Stimulated activated naive CD4-positive, alpha-beta T cell (primary cell): ENCODE measurements at places on chromosomes 3 and 15.

GRCh38 chr3:122299215-122299614 is 25.8 kb upstream of the CSTA start:
- no peak for DNase-seq

- no peak for DNase-seq
These were observed 944 bp downstream of the SLITRK3 start for GRCh38 chr3:165195241-165195639.

DNA sequence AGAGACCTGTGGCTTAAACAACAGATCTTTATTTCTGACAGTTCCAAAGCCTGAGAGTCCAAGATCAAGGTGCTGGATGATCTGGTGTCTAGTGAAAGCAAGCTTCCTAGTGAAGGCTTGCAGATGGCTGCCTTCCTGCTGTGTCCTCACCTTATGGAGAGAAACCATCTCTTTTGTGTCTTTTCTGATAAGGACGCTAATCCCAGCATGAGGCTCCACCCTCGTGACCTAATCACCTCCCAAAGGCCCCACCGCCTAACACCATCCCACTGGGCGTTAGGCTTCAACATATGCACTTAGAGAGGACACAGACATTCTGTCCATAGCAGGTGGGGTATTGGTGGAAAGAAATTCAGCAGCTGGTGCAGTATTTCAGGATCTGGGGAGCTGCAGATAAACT is 19.8 kb upstream of the LYSMD4 start:
- DNase-seq: no peak

DNA sequence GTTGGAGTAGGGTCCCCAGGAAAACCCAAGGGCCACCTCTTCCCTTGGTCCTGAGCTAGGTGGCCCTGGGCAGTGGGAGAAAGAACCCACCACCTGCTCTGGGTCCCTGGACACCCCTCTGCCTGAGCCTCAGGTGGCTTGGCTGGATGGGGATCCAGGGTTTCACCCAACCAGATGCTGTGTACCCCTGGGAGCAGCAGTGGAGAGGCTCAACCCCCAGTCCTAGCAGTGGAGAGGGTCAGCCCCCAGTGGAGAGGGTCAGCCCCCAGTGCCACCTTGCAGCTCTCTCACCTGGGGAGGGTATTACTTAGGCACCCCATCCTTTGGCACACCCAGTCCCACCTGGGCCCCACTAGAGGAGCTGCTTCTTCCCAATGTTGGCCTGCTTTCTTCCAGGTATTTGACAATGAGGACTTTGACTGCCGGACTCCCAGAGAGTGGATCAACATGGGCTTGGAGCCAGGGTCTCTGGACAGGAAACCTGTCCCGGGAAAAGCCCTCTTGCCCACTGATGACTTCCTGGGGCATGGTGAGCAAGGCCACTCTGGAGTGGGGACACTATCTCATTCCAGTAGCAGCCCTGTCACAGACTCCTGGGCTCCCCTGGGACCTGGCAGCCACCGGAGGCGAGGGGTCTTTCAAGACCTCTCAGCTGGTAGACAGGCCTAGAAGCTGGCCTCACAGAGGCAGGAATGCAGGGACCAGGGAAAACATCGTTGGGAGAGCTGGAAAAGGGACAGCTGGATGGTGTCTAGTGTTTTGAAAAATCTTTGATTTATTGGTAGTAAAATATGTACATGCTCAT is 11.6 kb downstream of the DNAH1 start:
- no peak for DNase-seq

DNA sequence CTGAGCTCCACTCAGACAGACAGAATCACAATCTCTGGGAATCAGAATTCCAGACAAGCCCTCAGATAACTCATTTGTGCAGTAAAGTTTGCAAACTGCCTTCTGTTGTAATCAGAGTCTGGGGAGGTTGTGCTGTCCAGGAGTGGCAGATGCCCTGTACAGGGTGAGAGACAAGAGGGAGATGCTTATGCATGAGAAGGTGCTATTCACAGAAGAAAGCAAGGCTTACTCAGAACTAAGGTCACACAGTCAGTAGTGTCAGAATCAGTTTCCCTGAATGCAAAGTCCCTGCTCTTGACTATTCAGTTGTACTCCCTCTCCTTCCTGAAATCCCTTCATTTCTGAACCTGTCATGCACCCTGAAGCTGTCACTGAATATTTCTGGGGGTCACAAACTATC is 43.7 kb downstream of the SRPRB start:
- no peak for DNase-seq

GRCh38 chr3:30672959-30673358 is 66.6 kb downstream of the TGFBR2 start:
- no peak for DNase-seq

DNA sequence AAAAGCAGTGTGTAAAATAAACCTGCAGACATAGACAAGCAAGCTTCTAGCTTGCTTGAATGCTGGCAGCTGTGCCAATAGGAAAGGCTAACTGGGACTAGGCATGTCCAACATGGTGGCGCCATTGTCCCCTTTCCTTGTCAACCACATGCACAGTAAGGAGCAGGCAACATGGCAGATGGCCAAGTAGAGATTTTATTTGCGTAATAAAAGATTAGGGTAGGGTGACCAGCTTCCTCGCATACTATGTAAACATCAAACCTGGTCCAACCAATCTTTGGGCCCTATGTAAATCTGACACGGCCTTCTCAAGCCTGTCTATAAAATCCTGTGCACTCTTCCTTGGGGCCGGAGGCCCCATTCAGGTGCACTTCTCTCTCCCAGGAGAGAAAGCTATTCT is 575.4 kb upstream of the GOLIM4 start:
- DNase-seq: no peak

GRCh38 chr3:138938056-138938876 is 8.7 kb downstream of the FOXL2 start:
- DNase-seq: no peak

DNA sequence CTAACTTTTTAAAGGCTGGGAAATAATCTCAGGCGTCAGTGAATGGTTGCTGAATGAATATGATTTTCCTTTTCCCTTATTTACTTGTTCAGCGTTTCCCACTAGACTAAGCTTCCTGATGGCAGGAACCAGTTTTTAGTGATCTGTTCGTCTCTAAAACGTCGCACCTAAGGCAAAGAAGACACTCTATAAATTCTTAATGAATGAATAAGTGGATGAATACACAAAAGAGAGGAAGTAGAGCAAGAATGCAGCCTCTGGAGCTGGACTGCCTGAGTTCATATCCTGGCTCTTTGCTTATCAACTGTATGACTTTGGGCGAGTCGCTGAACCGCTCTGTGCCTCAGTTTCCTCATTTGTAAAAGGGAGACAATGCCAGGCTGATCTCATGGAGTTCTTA is 38.7 kb downstream of the WNT7A start:
- DNase-seq: no peak

DNA sequence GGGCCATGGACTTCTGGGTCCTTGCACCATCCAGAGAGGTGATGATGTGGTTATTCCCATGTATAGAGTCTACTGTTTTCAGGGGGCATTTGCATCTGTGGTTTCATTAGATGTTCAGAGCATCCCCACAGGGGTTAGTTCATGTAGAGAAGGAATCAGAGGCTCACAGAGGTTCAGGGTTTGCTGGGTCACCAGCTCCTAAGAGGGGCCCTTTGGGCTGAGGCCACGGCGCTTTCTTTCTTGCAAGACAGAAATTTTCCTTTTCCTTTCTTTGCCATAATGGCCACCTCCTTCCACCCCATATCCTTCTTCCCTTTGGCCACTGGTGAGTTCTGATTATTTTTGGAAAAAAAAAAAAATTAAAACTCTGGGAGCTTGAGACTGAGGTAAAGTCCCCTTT is 62.3 kb downstream of the APBA2 start:
- DNase-seq: no peak

- no peak for DNase-seq
These were observed 1.3 kb downstream of the ISL2 start for GRCh38 chr15:76337696-76338485.

DNA sequence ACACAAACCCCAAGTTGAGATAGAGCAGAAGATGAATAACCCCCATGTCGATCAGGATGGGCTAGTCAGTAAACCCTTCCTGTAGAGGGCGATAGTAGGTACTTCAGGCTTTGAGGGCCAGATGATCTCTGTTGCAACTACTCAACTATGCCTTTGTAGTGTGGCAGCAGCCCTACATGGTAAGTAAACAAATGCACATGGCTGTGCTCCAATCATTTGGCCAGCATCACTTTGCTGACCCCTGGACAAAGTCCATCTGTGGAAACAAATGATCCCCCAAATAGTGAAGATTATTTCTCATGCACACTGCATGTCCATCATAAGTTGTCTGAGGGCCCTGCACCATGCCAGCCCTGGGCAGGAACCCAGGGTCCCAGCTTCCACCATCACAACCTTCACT is 402.2 kb upstream of the PROK2 start:
- no peak for DNase-seq

- DNase-seq: no peak
These were observed 21.4 kb downstream of the NOX5 start for GRCh38 chr15:69035918-69036258.

- DNase-seq: no peak
These were observed 3.1 kb downstream of the SH3BP5 start for GRCh38 chr3:15329046-15330005.

- DNase-seq: no peak
These were observed 4.7 kb downstream of the TMCC1 start for GRCh38 chr3:129888771-129889170.

GRCh38 chr3:123719862-123720453 is 135.1 kb upstream of the HACD2 start:
- no peak for DNase-seq

DNA sequence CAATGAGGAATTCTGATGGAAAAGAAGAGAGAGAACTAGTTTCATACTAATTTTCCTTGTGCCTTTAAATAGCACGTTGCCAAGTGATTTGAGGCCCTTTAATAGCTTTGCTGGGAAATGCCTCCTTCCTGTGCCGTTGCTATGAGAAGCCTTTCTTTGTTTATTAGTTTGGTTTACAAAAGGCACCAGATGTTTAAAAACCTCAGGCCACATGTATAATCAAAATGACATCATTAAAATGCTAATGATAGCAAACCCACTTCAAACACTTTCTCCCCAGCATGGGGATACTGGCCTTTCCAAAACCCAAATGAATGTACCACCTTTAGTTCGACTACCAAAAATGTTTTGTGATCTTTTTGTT is 50.0 kb upstream of the TBC1D23 start:
- no peak for DNase-seq

GRCh38 chr3:188792793-188793192 is 379.0 kb upstream of the TPRG1 start:
- no peak for DNase-seq

GRCh38 chr3:8743021-8743601 is 9.5 kb downstream of the CAV3 start:
- no peak for DNase-seq
